ENCODE measurements at places on chromosomes 4 and X.

- no peak for DNase-seq
These were observed 45.6 kb upstream of the GRIA3 start for GRCh38 chrX:123138473-123138872.

DNA sequence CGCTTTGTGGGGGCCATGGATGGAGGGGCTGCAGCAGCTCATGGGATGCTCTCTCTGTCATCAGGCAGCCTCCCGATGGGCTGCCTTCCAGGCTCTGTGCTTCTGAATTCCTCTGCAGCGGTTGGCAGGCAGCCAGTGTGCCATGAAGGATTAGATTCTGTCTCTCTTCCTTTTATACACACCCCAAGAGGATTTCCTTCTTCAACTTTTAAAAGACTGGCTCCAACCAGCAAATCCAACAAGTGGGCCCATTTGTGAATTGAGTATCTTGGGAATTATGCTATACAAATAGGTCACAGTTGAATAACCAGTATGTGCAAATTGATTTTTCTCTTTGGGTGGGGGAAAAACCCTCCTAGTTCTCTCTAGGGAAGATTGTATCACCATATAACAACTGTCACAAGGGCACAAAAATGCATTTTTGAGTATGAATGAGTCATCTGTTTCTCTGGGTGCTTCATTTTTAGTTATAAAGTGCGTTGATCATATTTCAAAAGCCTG, 96.8 kb upstream of the FAT1 start:
- DNase-seq = no peak

- no peak for DNase-seq
These were observed 180.5 kb downstream of the PPP1R2C start for GRCh38 chrX:42597481-42597880.

GRCh38 chr4:138501614-138502013, 259.5 kb upstream of the SLC7A11 start:
- no peak for DNase-seq

DNA sequence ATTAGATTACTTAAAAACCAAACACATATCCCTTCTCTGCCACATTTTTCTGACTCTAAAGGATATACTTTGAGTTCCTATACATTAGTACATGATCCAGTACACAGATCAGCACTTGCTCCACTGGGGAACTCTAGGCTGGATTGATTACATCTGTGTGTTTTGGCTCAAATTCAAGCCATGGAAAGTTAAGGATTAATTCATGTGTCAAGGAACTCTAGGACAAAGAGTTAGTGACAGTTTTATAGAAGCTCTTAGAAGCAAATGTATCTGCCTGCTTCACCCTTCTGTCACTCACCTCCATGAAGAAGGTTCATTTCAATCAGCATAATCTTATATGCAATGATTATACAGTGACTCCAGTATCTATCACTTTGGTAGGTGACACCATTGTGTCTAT, 43.2 kb downstream of the SCFD2 start:
- DNase-seq = peak; percentile 19

All from lung microvascular endothelial cell (primary cell).